Right lobe of liver (tissue), 6 donors: ENCODE measurements at places on chromosomes 1 and 21.

DNA sequence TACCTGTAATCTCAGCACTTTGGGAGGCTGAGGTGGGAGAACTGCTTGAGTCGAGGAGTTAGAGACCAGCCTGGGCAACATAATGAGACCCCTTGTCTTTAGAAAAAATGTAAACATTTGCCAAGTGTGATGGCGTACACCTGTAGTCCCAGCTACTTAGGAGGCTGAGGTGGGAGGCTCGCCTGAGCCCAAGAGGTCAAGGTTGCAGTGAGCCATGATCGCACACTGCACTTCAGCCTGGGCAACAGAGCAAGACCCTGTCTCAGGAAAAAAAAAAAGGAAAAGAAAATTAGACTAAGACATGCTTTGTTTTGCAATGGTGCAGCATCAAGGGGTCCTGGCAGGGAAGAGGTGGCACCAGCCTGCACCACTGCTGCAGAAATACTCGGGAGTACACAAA lies 16.8 kb upstream of the GPR157 start:
- DNase-seq = no peak

DNA sequence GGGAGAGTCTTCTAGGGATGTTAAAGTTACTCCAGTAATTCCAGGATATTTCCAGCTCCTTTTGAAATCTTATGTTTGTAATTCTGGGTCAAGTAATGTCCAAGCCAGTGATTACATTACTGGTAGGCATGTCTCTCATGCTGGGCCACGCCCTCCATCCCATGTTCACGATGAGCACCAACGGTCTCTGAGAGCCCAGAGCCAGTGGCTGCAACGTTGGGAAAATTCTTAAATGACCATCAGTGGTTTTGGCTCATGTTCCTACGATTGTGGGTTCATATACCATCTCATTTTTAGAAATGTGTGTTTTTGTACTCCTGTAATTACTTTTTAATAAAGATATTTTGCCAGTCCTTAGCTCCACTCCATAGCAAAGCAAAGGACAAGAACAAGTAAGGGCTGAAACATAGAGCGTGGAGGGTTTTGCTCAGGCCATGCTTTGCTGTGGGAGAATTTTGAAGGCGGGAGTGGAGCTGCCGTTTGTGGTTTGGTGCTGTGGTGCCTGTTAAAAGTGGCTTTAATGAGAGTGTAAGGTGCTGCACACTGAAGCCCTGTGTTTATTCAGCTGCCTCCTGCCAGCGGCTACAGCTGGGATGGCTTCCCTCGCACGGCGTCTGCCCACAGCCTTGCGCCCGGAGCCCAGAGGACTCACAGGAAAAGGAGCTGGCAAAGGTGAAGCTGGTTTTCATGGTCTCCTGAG lies 28.9 kb downstream of the VANGL1 start:
- DNase-seq = no peak

DNA sequence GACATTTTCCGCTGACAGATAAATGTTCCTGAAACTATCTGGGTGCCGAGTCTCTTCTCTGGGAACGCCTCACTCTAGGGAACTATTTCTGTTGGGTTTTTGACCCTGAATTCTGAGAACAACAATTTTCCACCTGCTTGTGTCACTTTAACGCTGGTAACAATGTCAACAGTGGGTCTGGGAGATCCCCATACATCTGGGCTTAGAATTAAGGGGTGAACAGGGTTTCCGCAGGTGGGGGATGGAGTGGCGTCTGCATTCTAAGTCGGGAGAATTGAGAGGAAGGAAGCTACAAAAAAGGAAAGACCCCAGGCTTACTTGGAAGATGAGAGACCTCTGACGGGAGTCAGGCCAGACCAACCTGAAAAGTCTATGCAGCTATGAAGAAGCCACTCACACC lies 8.7 kb downstream of the CD247 start:
- DNase-seq = no peak

- no peak for DNase-seq
Measured at GRCh38 chr21:38930853-38931252, 125.1 kb downstream of the ETS2 start.

DNA sequence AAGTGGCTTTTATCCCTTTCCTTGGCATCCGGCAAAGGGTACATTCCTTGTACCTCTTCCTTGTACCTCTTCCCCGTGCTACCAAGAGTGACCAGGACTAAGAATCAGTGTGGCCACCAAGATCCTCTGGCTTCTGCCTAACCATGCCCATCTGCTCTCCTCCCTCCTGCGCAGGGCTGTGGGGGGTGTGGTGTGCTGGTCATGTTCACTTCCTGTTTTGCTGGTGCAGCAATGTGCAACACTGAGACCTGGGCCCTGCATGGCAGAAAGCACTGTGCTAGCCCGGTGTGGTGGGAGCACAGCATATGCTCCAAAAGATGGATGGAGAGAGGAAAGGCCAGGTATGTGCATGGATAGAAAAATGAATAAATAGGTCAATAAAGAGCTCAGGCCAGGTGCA lies 33.3 kb upstream of the TENT5C start:
- DNase-seq = peak; percentile 41

DNA sequence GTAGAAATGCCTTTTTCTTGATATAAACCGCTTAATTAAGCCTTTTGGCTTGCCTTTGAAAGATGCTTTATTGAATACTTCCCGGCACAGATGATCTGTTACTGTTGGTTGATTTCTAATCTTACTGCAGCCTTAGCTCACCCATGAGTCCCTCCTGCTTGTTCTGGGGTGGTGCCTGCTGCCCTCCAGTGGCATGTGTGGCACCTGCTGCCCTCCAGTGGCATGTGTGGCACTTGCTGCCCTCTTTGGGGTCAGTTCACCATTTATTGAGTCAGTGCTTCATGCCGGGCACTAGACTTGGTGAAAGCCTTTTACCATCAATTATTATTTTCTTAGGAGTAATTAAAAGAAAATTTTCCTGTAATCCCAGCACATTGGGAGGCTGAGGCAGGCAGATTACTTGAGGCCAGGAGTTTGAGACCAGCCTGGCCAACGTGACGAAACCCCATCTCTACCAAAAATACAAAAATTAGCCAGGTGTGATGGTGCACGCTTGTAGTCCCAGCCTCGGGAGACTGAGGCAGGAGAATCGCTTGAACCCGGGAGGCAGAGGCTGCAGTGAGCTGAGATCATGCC lies 54.3 kb downstream of the ADARB1 start:
- DNase-seq = peak; percentile 78

DNA sequence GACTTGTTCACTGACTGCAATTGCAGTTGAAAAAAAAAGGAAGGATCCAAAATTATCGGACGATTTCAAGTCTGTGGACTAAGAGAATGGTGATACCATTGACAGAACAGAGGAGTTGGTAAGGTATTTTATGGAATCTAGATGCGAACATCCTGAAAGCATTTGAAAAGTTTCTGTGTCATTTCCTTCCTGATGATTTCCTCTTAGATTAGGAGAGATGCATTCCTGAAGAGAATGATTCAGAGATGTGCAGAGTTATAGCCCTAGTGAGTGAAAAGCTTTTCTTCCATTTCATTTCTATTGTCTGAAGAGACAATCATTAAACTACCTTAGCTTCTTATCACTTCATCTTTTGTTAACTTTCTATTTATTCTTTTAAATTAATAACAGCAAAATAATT lies 200.0 kb downstream of the KCNK2 start:
- no peak for DNase-seq

GRCh38 chr1:98480271-98480670 lies 181.2 kb upstream of the SNX7 start:
- DNase-seq = no peak

GRCh38 chr1:83967336-83967735 lies 31.6 kb downstream of the TTLL7 start:
- DNase-seq = no peak

GRCh38 chr1:244214009-244214967 lies 163.2 kb downstream of the ZBTB18 start:
- DNase-seq = peak; percentile 38

GRCh38 chr1:33346533-33346926 lies 25.6 kb upstream of the A3GALT2 start:
- no peak for DNase-seq

DNA sequence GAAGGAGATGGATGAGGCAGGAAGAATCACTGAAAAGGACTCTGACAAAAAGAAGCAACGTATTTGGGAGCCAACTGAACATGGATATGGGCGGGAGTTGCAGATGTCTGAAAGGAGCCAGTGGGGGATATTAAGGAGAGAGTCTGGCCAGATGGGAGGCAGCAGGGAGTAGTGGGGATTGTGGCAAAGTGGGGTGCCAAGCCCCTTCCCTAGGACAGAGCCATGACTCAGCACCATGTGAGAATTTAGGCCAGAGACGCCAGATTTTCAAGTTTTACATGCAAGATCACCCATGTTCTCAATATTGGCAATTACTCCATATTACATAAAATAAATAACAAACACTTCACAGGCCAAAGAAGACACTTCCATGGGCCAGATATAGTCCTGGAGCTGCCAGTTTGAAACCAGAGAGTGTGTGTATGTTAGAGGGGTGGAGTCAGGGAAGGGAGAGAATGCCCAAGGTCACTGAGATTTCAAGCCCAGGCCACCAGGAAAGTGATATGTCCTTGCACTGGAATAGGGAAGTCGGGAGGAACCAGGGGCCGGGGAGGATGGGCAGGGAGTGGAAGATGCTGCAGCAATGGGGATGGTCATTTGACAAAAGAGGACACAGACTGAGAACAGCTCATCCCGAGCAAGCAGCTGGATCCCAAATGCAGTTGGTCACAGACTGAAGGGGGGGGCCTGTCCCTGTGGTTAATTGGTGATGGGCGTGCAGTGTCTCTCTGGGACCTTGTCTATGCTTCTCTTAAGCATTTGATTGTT lies 23.5 kb downstream of the TMEM51 start:
- no peak for DNase-seq

DNA sequence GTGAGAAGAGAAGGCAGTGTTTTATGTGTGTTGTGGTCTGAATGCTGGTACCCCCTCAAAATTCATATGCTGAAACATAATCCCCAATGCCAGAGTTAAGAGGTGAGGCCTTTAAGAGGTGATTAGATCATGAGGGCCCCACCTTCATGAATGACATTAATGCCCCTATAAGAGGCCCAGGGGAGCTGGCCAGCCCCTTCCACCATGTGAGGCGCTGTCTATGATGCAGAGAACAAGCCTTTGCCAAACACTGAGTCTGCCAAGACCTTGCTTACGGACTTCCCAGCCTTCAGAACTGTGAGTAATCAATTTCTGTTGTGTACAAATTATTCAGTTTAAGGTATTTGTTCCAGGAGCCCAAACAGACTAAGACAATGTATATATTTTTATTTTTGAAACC lies 20.2 kb downstream of the CAPZB start:
- DNase-seq = no peak

DNA sequence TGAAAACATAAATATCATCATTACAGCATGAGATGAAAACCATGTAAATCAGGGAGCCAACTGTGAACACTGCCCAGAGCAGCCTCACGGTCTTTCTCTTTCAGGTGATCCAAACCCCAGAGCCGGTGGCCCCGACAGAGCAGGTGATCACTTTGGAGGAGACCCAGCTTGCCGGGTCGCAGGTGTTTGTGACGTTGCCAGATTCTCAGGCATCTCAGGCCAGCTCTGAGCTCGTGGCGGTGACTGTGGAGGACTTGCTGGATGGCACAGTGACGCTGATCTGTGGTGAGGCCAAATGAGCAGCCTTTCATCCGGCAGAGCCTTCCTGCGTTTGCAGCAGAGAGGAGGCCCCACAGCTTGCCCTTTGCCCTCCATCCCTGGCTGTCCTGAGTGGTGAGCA lies 37.2 kb upstream of the EPHA8 start:
- no peak for DNase-seq

DNA sequence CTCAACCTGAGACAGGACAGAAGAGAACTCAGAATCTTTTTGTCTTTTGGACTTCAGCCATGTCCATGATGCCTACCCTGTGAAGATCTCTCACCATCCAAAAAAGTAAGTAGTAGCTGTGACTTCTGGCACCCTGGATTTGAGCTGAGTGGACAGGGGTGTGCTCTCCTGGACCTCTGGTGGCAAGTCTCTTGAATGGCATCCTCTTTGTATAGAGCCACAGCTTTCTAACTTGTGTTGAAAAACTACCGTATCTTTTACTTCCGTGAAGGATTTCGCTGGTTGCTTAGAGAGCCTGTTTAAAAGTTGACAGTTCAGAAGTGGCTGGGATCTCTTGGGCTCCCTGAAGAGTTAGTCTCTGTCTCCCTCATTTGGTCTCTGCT lies 1.8 kb downstream of the MFN2 start:
- DNase-seq = no peak

GRCh38 chr1:227325156-227325555 lies 6.9 kb upstream of the CDC42BPA start:
- no peak for DNase-seq

GRCh38 chr1:83077411-83077810 lies 921.5 kb downstream of the TTLL7 start:
- DNase-seq = no peak
